ENCODE measurements at places on chromosomes 3 and 15.

GRCh38 chr15:28914483-28915023 lies 28.8 kb downstream of the APBA2 start:
- DNase-seq = no peak

- DNase-seq = no peak
Observed at GRCh38 chr15:90735923-90736322, 18.8 kb downstream of the BLM start.

- no peak for DNase-seq
Observed at GRCh38 chr3:171704814-171705213, 105.5 kb downstream of the PLD1 start.

DNA sequence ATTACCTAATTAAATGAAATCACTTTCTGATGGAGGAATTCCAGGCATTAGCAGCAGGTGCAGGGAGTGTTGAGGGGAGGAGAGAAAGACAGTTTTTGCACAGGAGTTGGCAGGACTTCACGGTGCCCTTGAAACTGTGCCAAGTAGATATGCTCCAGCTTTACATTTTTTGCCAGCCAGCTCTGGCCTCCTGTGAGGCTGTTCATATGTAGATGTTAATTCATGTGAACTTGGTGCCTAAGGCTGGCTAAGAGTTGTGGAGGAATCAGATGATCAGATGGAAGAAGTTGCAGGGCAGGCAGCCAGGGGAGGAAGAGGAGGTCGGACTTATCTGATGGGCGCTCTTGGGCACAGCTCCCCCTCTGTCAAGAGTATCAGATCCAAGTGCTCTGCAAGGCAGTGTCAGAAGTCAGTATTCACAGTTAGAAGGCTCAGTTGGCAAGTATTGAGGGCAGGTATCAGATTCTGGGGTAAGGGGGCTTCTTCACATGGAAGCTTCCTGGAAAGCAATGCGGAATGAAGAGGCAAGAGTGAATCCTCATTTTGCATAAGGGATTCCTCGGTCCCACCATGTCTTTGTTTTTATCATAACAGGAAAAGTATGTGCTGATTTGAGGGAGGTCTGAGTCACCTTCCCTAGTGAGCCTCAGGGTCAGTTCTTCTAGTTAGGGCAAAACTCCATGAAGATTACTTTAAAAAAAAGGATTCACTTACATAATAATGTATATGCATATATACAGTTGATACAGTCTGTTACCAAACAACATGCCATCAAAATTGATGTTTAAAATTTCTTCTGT lies 172.6 kb upstream of the UMPS start:
- DNase-seq = no peak

- no peak for DNase-seq
Observed at GRCh38 chr15:56817321-56818080, 84.2 kb upstream of the ZNF280D start.

DNA sequence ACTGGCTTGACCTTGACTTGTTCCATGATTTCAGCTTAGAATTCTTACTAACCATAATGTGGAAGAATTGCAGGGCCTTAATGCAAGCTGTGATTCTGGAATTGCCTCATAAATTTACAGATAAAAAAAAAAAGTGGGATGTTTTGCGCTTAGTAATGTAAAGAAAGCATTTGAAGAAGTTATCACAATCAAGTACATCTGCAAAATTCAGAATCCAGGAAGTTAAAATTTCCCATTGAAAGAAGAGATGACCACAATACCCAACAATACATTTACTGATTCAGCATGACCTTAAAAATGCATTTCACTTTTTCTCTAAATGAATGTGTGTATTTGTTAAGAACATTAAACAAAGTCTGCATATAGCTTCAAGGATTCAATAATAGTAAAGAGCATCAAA lies 65.1 kb upstream of the CCNL1 start:
- DNase-seq = no peak

GRCh38 chr3:41088882-41089281 lies 110.4 kb upstream of the CTNNB1 start:
- no peak for DNase-seq

DNA sequence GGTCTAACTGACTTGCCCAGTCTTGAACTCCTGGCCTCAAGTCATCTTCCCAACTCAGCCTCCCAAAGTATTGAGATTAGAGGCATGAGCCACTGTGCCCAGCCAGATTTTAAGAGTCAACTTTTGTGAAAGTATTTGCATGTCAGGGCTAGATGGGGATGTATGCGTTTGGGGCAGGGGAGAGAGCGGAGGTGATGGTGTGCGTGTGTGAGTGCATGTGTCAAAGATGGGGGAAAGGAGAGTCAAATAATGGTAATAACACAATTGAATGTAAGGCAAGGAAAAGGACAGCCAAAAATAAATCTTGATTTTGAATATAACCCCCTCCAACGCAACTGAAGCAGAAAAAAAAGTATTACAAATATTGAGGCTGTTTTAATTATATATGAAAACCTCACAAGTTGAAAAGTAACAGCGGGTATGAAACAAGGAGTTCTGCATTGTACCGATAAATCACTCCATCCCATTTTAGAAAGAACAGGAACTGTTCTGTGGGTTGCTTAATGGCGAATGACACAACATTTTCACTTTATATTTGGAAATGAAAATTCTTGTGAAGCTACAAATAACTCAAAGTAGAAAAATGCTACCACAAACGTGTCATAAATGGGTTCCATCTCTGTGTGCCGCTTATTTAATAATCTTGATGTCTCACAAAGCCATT lies 29.9 kb upstream of the LDHAL6B start:
- no peak for DNase-seq

GRCh38 chr15:93644595-93644994 lies 555.6 kb upstream of the RGMA start:
- no peak for DNase-seq

- no peak for DNase-seq
Observed at GRCh38 chr3:149042789-149043386, 43.4 kb downstream of the HLTF start.

- DNase-seq = no peak
Observed at GRCh38 chr3:116093374-116093773, 351.9 kb downstream of the LSAMP start.

Measured in NAMALWA (cell line).